Cerebellar cortex (tissue), 1 donor: ENCODE measurements at places on chromosomes 7 and 10.

DNA sequence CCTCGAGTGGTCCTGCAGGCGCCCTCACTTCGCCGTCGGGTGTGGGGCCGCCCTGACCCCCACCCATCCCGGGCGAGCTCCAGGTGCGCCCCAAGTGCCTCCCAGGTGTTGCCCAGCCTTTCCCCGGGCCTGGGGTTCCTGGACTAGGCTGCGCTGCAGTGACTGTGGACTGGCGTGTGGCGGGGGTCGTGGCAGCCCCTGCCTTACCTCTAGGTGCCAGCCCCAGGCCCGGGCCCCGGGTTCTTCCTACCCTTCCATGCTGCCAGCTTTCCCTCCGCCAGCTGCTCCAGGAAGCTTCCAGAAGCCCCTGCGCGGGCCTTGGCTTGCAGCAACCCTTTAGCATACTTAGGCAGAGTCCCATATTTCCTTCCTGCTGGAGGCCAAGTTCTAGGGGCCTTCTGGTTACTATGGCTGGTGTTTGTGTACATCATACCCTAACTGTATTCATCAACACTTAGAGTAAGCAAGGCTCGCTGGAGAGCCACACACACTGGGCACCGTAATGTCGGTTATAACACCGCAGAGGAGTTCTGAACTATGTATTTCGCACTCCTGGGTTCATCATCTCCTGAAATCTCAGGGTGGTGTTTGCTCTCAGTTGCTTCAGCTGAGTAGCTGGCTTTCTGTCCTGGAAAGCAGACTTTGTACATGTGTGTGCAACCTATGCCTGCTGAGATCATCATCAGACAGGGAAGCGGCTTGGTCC lies 471 bp downstream of the MGMT start:
- peak; percentile 50 for DNase-seq

DNA sequence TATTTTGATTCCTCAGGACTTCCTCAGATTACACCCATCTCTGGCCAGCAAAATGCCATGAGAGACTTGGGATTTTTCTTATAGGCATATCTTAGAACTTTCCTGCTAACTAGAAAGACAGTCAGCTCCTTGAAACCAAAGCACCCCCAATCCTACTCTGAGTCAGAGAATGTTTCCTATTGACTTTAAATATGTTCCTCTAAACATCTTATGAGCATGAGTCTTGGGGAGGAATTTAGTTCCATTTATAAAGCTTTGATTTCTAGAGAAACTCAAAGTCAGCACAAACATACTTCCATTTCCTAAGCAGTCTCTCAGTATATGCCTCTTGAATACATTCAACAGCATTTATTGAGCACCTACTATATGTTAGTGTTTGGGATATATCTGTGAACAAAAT lies 128.5 kb downstream of the INHBA start:
- no peak for DNase-seq

- no peak for DNase-seq
Measured at GRCh38 chr7:137147338-137147720, 196.2 kb downstream of the PTN start.

- peak; percentile 66 for DNase-seq
Measured at GRCh38 chr10:25226775-25227682, 52.2 kb downstream of the GPR158 start.

- no peak for DNase-seq
Measured at GRCh38 chr7:6651851-6652445, 14.8 kb downstream of the ZNF316 start.

GRCh38 chr7:73738220-73738611 lies 386 bp downstream of the ABHD11 start:
- peak; percentile 60 for DNase-seq
